Ascending aorta (tissue), 2 donors: ENCODE measurements at places on chromosomes 2 and 18. TPM values are rescaled to one million over a fixed set of nuclear protein-coding genes. Genes with fewer than 3 reads are reported as not detected.

Gene LRRC30
- not detected for total RNA-seq

Gene G6PC2
- total RNA-seq, result not detected

Gene NTSR2
- not detected for total RNA-seq

Gene PLCD4
- total RNA-seq, result 1.9 TPM

Gene DNAH7
- 0.21 TPM for total RNA-seq

Gene RAMP1
- 191 TPM for total RNA-seq

Gene FBLN7
- total RNA-seq, result 0.43 TPM

DNA sequence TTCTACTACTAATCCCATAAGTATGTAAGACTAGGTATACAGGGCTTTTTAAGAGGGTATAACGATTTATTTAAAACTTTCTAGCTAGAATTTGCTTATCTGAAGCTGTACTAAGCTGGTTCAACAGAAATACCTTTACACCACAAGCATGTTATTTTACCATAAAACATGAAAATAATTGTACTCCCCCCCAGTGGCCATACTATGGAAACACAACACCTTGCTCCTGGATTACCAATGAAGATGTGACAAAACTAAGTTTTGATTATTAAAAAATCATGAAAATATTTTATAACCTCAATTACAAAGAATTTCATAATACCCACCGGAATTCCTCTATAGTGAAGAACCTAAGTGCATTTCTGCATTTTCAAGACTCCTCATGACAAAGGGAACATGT, 27.3 kb downstream of the LPIN2 start:
- H3K27ac ChIP-seq, result no peak overlapping the region
- H3K36me3 ChIP-seq, result no peaks in the 10 kb centered on the region
- H3K4me1 ChIP-seq, result no peaks in the 10 kb centered on the region
- DNase-seq, result no peak

DNA sequence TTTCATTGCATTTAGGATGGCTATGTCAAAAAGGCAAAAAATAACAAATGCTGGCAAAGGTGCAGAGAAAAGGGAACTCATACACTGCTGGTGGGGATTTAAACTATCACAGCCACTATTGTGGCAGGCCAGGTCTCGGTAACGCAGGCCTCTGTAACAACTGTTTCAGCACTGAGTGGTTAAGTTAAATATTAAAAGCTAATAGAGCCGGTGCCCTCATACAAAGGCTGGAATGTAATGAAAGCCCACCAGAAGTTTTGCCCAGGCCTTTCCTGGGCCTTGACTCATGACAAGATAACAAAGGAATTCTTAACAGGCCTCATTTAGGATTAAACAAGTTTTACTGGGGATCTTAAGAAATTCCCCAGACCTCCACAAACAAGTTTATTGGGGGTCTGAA, 10.7 kb downstream of the MERTK start:
- H3K4me3 ChIP-seq, result no peak overlapping the region
- H3K36me3 ChIP-seq, result no peaks in the 10 kb centered on the region
- DNase-seq, result peak; percentile 21
- H3K27ac ChIP-seq, result no peak overlapping the region
- no peaks in the 10 kb centered on the region for H3K27me3 ChIP-seq

DNA sequence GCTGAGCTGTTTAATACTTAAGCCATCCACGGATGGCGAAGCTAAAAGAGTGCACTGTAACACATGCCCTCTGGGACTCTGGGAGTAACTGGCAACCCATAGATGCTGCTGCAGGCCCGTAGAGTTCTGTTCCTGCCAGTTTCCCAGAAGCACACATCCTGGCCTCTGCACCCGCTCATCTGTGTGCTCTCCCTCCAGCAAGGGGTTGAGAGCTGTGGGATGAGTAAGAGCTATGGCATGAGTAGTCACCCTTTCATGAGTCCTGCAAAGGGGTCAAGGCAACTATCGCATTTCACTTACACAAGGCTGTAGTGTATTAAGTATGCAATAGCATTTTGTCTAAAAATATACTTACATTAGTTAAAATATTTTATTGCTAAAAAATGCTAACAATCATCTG, 1341.8 kb upstream of the NXPH2 start:
- DNase-seq, result no peak
- H3K4me1 ChIP-seq, result no peaks in the 10 kb centered on the region
- H3K27ac ChIP-seq, result no peak overlapping the region
- no peaks in the 10 kb centered on the region for H3K36me3 ChIP-seq

DNA sequence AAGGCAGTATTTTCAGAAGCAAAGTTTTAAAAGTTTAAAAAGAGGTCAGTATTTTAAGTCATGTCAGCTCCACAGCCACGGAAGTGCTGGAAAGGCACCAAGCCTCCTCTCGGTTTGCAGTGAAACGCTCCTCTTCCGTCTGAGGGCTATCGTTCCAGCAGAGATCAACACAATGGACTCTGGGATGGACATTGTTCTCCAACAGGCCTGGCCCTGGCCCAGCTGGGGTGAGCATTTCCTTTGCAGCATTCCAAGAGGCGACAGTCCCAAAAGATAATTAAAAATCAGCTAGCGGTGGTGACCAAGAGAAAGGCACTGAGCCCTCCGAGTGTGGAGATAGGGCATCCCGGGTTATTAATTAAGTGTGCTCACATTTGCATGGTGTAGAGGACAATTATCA, 95.9 kb upstream of the LCLAT1 start:
- H3K4me3 ChIP-seq, result no peak overlapping the region
- peak overlapping the region; percentile 18 for H3K27ac ChIP-seq
- no peaks in the 10 kb centered on the region for H3K27me3 ChIP-seq
- H3K4me1 ChIP-seq, result no peaks in the 10 kb centered on the region

- H3K4me3 ChIP-seq, result no peak overlapping the region
- no peak for DNase-seq
- no peaks in the 10 kb centered on the region for H3K36me3 ChIP-seq
- H3K27me3 ChIP-seq, result no peaks in the 10 kb centered on the region
- H3K27ac ChIP-seq, result no peak overlapping the region
These were observed 631.7 kb downstream of the LRP1B start for GRCh38 chr2:141499123-141499522.
